Mesendoderm (in vitro differentiated cells): ENCODE measurements at places on chromosomes 2 and 18.
A peak's percentile ranks its signal among the peaks of the same experiment; 100 is the strongest.

DNA sequence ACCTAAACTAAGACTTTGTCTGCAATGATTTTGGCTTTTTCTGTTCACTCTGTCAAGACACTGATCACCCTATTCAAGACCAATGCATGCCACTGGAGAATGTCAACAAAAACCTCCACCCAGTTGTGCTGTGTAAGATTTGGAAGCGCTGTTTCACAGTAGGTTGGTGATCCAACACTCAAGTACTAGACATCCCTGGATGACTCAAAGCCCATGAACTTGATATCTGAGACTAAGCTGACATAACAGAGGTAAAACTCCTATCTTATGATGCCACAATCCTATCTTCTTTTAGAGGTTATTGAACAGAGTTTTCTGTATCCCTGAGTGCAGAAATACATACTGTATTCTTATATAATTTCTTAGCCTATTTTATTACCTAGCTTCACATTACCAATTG, 251.3 kb upstream of the ETAA1 start:
- DNase-seq: no peak

DNA sequence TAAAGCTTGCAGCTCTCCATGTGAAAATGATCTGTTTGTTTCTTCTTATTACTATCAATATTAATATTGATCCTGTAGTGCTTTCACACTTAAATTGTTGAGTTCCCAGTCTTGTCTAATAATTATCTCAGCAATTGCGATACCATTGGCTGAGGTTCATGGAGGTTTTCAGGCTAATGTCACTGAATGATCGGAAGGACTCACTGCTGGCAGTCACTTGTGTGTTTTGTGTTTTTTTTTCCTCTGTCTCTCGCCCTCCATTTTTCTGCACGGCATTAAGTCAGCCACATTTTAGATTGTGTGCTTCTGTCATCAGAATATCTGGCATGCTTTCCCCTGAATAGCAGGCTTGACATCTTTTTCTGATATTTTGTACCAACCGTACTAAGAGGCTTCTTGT, 43.7 kb downstream of the AGAP1 start:
- DNase-seq: no peak

- DNase-seq: peak; percentile 75
Measured at GRCh38 chr2:17030047-17030446, 364.4 kb upstream of the CYRIA start.

DNA sequence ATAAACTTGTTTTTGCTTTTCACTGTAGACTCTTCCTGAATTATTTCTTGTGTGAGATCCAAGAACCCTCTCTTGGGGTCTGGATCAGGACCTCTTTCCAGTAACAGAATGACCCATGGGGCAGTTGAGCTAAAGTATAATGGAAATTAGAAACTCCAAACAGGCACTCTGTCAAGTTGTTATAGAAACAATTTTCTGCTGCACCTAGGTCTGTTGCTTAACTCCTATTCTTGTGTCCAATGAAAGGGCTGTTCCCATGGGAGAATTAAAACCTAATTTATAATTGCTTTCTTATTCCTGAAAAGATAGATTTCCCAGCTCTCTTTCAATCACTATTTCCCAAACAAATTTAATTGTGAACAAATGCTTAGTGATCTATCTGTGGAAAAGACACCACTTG, 1341.3 kb upstream of the PIK3C3 start:
- no peak for DNase-seq

GRCh38 chr2:217286833-217287232, 427.0 kb upstream of the TNP1 start:
- no peak for DNase-seq

DNA sequence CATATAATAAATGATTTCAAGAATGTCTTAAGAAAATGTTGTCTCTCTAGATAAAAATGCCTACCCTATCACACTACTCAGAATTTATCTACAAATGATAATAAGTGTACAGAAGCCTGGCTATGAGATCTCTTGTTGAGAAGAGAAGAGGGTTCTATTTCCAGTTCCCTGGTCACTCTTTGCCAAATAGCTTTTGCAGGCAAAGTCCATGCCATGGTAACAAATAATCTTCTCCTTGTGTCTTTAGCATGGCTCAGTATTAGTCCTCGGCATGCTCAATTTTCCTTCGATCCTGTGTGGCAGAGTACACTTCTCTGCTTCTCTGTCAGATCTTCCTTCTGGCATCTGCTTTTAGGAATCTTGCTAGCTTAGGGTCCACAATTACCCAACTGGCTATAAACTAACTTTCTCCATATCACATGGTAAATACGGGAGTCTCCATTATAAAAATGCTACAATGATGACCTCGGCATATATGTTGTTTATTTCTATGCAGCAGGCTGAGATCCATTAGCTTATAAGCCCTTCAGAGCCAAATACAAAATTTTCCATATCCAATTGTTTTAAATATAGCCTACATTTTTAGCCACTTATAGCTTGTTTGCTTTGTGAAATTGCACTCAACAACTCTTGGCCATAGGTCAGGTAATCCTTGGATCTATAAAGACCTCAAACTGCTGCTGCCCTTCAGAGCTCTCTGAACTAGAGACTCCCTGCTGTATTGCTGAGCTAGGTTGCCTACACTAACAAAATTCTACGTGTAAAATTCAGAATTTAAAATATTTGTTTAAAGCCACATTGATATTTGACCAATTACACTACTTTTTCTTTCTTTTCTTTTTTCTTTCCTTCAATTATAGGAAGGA, 157.5 kb downstream of the FSIP2 start:
- DNase-seq: no peak

DNA sequence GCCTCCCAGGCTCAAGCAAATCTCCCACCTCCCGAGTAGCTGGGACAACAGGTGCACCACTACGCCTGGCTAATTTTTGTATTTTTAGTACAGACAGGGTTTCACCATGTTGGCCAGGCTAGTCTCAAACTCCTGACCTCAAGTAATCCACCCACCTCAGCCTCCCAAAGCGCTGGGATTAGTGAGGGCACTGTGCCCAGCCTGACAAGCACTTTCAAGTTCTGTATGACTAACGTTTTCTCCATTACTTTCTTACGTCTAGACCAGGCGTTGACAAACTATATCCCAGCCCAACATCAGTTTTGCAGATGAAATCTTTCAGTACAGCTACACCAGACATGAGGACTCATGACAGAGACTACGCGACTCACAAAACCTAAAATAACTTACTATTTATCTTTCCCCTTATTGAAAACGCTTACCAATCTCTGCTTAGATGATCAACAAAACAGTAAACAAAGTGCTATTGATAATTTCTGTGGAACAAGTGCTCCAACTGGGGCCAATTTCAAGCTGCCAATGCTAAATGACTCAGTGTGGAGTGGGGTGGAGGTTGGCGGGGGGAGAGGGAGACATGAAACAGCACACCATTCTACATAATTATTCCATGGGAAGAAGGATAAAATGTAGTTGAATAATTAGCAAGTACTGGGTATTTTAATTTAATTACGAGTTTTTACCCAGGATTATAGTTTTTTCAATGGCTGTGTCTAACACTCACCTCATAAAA, 59.1 kb downstream of the SAP130 start:
- DNase-seq: no peak
